ENCODE measurements at places on chromosomes 6 and 20.

- no peak for DNase-seq
Observed at GRCh38 chr20:64001607-64002011, 20.7 kb downstream of the PRPF6 start.

DNA sequence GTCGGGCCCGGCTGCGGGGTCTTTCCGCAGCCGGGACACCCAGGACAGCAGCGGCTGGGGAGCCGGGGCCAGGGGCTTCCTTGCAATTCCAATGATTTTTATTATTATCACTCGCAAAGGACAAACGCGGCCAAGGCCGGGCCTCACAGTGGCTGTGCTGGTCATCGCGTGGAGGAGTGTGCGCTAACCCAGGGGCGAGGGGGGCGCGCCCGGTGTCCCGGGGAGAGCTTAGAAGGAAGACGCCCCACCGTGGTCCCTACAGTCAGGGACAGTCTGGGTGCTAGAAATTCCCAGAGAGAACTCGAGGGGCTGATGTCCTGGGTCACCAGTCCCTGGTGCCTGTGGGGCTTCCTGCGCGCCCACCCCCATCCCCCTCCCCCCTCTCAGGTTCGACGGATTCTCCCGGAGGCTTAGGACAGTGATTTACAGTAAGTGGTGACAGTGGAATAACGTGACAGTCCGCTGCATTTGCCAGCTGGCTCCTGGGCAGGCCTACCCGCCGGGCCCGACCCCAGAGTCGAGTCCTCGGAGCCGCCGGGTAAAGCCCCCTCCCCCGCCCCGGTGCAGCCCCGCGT lies 9.5 kb downstream of the FOXC1 start:
- no peak for DNase-seq

DNA sequence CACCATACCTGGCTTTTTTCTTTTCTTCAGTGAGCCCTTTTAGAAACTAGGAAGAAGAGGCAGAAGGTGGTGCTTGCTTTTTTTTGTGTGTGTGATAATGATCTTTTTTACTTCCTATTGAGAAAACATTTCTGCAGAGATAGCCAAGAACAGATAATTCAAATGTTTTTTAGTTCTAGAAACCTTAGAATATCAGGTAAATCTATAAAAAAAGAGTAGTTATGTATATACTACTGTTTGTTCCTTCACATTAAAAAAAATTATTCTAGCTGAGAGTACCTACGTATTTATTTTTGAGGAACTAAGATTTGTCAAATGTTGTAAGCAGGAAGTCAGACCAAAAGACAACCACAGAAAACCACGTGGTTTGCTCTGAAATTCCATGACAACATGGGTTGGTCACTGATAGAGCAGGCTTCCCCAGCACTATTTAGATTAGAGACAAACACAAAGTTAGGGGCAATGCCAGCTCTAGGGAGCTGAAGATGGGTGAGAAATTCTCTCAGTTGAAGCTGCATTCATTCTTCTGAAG lies 12.8 kb downstream of the STK4 start:
- DNase-seq: no peak

DNA sequence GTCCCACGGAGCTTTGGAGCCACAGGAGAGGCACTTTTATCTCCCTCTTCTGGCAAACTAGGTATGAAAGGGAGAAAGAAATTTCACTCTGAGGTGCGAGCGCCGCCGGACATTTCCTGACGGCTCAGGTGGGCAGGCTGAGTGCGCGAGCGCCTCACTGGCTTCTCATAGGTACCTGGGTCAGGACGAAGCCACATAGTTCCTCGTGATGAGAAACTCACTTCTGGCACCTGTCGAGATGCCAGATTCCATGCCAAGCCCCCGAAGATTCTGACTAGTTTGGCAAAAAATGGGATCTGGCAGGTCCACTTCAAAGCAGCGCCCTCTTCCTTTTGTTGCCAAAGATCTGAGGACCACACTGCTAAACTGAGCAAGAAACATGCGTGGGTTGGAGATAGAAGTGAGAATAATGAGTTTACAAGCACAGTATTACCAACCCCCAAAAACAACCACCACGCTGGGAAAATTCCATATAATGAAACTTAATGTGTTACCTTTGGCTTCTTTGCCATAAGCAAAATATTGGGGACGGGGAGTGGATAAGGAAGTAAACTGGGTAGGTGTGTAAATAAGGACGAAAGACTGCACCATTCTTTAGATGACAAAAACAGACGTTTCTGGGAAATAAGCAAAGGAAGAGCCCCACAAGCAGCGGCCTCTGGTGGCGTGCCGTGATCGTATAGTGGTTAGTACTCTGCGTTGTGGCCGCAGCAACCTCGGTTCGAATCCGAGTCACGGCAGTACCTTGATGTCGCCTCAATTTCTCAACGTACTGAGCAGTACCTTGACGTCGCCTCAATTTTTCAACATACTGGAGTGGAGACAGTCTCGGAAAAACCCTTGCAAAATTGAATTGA lies 89.8 kb upstream of the PRSS16 start:
- no peak for DNase-seq

DNA sequence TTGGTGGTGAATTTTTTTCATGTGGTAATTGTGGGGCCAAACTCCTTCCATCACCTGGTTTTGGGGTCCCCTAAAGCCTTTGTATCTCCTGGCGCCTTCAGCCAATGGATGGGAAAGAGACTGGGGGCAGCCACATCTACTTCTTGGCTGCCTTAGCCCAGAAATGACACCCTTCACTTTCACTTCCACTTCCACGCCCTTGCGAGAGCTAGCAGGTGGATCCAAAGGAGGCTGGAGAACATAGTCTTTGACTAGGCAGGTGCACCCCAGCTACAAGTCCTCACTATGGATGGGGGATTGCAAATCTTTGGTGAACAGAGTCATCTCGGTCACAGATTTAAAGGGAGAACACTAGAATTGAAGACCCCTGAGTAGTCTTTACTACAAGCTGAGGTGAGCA lies 70.8 kb downstream of the NDUFAF5 start:
- no peak for DNase-seq

DNA sequence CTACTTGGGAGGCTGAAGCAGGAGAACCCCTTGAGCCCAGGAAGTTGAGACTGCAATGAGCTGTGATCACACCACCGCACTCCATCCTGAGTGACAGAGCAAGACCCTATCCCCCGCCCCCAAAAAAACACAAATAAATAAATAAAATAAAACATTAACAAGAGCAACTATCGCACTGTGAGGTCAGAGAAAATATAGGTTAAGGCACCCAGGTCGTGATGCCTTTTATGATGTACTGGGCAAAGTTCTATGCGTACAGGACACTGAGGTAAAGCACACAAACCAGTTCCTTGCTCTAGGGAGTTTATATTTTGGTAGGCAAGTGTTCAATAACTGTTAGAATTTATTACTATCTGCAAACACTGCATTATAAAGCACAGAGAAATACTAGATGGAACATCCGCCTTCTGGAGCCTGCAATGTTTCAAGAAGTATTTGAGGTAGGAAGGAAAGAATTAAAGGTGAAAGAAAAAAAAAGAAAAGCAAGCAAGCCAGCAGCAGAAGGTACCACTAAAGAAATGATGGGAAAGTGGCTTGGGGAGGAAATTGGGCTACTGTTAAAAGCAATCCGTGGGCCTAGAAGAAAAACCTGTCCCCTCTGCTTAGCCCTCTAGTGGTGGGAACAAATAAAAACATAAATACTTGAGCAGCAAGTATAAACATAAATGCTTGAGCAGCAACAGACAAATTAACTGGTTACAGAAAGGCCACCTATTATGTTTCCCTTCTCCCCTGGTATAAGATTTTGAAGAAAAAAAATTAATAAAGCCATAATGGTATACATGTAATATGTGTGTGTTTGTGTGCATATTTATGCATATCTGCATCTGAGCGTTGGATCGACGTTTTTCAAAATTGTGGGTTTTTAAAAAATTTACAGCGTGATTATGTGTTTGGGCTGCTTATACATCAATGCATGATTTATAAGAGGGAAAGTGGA lies 128.0 kb downstream of the PHACTR1 start:
- DNase-seq: peak; percentile 11

- DNase-seq: no peak
Observed at GRCh38 chr20:32282461-32282860, 5.0 kb downstream of the KIF3B start.

GRCh38 chr6:111727802-111728201 lies 122.1 kb upstream of the TRAF3IP2 start:
- no peak for DNase-seq

- no peak for DNase-seq
Observed at GRCh38 chr6:8940356-8940755, 505.0 kb upstream of the SLC35B3 start.

GRCh38 chr20:32153156-32153665 lies 43.7 kb downstream of the TM9SF4 start:
- no peak for DNase-seq

DNA sequence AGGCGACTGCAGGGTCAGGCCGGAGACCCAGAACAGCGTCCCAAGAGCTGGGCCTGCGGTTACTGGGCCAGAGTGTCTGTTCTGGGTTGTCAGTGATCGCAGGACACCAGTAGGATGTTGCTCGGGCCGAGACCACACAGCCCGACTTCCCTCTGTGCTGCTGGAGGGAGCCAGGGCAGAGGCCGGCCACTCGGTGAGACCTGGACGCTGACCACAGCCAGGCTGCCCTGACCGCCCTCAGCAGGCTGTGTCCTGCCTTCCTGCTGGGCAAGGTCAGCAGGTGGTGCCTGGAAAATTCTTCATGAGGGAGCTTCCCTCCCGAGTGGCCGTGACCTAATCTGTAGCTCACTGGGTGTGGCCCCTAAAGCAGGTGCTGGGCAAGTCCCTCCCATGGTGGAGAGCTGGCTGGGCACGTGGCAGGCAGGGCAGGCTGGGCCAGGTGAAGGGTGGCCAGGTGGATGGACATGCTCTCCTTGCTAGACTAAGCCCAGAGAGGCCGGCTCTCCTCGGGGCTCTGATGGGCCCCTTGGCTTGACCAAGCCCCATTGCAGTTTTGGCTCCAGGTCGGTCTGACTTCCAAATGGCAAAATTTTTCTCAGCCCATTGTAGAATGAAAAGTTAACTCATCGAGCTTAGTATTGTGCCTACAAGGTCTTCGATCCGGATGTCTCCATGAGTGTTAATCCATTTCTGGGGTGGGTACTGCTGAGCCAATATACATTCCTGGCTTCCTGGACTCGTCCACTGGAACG lies 1.9 kb downstream of the SLCO4A1 start:
- no peak for DNase-seq
